ENCODE measurements at places on chromosomes 6 and 20.

GRCh38 chr6:144335914-144336313, 50.8 kb downstream of the UTRN start:
- no peak for DNase-seq

DNA sequence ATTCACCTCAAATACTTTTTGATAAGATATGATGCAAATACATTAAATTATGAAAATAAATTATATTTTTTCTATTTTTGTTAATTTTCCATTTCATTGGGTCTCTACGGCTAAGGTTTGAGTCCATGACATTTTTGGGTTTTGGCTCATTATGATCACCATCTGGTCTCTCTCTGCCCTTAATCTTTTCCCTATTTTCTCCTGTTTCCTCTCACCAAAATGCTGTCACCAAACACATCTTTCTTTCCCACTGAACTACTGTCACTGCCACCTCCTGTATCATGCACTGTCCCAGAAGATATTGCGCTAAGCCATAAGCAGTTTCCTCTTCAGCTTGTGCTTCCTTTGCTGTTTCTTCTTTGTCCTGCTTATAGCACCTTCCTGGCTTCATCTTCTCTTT, 42.0 kb upstream of the OGFRL1 start:
- DNase-seq, result no peak

DNA sequence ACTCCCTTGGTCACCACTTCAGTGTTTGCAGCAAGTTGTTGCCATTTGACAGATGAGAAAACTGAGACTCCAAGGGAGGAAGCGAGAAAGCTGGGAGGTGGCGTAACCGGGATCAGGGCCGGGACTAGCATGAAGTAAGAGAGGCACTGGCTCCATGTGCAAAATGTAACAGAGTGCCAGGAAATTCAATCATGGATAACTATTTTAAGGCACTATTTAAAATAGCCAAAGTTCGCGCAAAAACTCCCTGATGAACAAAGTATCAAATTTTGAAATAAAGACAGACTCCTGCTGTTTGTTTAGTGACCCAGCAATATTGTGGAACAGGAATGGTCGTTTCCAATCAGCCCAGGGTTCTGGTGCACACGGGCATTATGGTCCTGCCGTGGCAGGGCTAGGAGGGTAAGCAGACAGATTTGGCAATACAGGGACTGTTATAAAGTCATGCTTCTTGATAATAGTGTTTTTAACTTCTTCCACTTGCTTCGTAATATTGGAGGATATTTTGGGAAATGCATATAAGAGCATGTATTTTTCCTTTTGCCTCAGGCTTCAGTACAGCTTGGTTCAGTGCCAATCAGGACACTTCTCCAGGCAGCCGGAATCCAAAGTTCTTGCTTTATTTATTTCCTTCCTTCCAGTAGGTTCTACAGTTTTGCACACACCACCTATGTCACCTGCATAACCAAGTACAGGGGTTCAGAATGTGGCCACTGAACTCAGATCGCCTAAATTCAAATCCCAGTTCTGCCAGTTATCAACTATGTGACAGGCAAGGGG, 141.6 kb downstream of the EYA2 start:
- no peak for DNase-seq

- DNase-seq, result no peak
Measured at GRCh38 chr6:17768388-17768787, 61.7 kb upstream of the NUP153 start.

DNA sequence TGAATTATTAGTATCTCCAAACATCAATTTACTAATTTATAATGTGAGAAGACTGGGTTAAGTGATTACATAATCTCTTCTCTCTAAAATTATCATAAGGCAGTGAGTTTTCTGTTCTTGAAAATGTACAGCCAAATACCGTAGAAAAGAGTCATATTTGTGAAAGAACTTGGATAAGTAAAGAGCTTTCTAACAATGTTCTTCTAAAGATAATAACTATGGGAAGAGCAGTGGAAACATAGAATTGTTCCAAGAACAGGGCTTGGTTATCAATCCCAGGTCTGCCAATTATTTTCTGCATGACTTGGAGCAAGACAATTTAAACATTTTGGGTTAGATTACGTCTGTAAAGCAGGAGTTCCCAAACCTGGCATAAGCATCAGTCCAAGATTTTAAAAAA, 198.1 kb upstream of the SGK1 start:
- no peak for DNase-seq

GRCh38 chr6:136347847-136348246, 58.2 kb upstream of the BCLAF1 start:
- DNase-seq, result no peak

DNA sequence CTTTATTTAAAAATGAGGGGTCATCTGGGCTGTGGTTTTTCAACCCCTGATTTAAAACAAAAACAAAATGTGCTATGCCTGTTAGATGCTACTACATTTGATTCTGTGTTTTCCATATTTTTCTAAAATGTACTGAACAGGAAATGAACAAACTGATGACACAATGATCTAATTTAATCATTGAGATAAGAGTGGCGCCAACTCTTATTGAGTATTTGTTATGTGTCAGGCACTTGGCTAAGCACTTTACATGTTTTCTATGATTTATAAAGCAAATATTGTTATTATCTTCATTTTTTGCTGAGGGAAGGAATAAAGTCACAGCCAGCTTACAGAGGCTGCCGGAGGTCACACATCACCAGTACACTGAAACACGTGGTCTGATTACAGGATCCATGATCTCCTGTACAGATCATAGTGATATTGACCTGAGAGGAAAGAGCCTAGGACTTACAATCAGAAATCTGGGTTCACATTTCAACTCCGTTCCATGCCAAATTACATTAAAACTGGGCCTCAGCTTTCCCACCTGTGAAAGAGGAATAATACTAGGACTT, 166.7 kb downstream of the ESR1 start:
- no peak for DNase-seq

DNA sequence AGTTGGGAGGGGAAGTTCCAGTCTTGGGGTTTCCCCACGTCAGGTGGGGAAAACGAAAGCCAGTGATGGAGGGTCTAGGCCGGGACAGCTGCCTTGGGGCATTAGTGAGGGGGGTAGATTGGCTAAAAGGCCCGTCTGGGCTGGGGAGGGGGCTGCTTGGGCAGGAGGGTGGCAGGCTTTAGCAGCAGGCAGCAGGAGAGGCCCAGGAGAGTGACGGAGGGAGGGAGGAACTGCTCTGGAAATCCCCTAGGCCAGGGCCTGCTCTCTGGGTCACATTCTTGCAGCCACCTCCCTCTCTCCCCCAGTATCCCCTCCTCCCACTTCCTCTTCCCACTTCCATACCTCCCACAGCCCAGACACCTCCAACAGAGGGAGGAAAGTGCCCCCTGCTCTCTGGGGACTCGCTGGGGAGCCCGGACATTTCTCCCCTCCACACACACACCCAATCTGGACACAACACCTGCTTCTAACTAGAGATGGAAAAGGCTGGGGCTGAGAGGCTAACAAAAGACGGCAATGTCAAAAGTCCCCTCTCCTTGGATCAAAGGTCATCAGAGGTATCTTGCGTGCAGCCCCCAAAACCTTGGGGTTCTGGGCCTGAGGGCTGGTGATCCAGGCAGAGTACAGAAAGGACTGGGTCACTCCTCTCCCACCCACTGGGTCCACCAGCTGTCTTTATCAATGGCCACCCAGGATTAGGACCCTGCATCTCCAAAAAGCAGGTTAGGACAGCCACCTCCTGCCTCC, 1.8 kb downstream of the NFKBIE start:
- DNase-seq, result peak; percentile 41

DNA sequence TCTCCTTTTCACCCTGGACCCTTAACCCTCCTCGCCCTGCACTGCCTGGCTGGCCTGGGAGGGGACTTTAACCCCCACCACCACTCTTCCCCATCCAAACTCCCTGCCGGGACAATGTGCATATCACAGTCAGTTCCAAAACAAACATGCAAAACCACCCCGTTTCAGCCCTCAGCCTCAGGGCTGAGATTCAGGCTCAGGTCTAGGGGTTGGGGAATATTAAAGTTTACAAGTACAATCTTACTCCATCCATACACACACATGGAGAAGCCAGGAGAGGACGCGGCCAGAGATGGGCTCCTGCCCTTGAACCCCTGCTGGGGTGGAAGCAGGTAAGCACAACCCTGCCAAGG, 534 bp downstream of the KIAA1755 start:
- DNase-seq, result no peak

DNA sequence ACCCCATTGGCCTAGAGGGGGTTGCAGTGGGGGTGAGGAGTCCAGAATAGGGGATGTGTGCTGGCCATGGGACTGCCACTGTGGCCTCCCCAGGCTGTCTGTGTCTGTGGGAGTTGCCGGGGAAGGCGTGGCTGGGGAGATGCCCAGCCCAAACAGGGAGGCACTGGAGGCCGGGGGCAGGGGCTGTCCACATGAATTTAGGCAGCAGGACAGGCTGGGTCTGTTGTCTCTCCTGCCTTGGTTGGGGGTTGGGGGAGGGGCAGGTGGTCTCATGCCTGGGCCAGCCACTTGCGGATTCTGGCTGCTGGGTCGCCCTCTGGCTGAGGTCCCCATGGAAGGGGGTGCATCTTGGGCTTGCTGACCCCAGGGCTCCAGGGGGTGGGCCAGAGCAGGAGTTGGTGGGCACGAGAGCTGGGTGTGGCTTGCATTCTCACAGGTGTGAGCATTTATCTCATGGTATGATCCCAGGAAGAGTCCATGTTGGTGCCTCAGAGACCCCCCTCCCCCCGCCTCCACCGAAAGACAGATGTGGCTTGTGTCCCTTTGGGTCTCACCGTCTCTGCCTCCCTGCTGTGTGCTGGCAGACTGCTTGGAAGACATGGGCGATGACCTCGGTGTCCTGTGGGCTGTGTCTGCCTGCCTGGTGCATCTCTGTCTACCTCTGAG, 4.0 kb downstream of the SOX18 start:
- DNase-seq, result no peak

GRCh38 chr20:60068509-60068908, 110.3 kb downstream of the CDH26 start:
- no peak for DNase-seq

GRCh38 chr6:7468382-7469081, 72.9 kb upstream of the DSP start:
- no peak for DNase-seq

- DNase-seq, result no peak
Measured at GRCh38 chr6:70264306-70264705, 38.6 kb downstream of the COL9A1 start.

DNA sequence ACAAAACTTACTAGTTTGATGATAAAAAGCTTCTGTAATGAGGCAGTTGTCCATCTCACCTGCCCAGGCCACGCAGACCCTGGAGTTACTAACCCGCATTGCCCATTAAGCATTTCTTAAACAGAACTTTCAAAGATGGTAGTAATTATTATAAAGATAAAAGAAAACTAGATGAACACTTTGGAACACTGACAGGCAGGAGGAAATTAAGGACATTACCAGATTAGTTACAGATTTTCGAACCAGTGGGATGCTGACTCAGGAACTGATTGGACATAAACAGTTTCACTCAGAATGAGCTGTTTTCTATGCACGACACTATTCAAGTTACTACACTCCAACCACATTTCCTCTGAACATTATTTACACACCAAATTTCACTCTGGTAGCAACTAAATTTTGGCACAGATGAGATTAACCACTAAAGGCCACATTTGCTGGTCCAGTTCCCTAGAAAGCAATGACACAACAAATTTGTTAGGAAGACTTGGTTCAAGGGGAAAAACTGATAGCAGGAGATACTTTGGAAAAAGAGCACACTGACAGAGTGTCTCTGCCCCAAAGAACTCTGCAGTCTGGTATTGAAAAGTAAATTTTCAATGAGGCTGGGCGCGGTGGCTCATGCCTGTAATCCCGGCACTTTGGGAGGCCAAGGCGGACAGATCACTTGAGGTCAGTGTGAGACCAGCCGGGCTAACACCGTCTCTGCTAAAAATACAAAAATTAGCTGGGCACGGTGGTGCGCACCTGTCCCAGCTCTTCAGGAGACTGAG, 3.0 kb downstream of the ROMO1 start:
- no peak for DNase-seq

- no peak for DNase-seq
Measured at GRCh38 chr20:2652724-2653555, 508 bp downstream of the NOP56 start.

DNA sequence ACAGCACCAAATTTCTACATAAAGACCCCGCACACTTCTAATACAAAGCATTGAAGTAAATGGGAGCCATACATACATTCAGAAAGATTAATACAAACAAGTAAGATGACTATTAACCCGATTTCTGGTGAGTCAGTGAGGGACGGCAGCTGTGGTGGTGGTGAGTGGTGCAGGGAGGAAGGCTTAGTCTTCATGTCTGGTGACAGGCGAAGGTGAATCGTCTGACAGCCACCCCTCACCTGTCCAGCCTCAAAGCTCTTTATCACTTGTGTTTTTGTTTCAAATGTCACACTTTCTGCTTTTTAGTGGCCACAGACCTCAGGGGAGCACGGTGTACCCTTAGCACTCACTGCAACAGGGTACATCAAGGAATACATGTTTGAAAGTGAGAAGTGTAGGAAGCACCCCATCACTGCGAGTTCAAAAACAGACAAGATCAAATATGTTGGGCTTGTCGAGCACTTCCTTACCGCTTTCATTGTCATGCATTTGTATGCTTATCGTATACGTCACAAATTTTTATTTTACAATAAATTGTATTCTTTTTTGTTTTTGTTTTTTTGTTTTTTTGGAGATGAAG, 63.5 kb downstream of the IRF4 start:
- no peak for DNase-seq

DNA sequence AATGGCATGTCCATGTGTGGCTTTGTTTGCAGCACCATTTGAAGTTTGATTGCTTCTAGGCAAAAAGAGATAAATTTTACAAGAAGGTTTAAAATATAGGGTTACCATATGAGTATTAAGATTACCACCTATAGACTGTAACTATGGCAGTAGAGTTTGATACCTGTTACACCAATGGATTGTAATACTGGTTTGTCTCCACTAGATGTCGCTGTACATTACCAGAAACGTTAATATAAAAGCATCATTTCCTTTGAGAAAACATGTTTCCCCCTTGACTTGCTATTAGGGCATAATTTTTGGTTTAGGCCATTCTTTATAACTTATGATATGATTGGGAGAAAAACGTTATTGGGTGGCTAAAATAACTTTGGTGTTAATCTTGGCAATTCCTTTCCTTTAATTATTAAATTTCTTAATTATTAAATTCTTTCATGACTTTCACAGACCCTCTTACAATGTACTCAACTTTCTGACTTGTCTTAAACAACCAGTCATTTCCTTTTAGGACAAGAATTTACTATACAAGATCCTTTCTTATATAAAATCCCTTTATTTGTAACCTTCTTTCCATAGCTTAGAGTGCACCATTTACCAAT, 42.8 kb downstream of the HLA-DPB1 start:
- peak; percentile 67 for DNase-seq

DNA sequence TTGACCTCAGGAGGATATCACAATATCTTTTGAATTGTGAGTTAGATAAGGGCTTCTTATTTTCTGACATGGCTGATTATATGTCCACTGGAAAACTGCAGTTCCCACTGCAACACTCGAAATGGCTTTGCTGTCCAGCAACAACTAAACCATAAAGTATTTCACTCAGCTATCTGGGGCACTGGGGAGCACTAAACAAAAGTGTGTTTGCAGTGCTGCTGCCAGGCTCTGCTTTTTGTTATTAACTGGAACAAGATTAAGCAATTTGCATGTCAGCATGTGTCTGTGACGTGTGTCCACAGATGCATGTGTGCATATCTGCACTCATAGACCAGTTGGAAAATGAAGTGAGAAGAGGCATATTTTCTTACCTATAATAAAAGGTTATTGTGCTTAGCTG, 107.8 kb upstream of the CCN2 start:
- no peak for DNase-seq
